ENCODE measurements at places on chromosomes 2 and 18.

GRCh38 chr2:239720361-239721360 lies 304.5 kb downstream of the NDUFA10 start:
- no peak for DNase-seq

DNA sequence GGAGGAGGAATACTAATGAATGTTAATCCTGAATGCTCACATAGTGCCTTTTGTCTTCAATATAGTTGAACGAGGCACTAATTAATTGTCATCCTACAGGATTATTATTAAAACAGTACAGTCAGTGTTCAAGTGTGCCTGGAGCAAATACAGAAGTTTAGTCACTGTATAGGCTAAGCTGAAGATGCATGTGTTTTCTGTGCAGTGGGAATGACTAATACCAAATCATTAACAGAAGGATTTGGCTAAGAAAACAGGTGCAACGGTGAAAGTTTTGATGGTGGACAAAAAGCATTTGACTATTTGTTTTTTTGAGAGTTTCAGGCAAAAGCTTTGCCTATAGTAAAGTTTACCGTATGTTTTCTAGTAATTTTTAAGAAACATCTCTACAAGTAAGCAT lies 62.8 kb downstream of the DCC start:
- no peak for DNase-seq

DNA sequence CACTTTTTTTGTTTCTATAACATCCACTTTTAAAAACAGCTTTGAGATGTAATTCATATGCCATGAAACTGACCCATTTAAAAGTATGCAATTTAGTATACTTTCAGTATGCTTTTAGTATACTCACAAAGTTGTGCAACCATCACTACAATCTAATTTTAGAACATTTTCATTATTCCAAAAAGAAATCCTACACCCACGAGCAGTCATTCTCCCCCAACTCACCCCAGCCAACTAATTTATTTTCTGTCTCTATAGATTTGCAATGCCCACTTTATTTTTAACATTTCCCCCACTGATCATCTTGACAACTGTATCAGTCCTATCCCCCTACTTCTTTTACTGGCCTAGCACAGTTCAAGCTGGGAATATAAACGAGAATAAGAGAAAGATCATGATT lies 39.1 kb downstream of the FAM98A start:
- no peak for DNase-seq

DNA sequence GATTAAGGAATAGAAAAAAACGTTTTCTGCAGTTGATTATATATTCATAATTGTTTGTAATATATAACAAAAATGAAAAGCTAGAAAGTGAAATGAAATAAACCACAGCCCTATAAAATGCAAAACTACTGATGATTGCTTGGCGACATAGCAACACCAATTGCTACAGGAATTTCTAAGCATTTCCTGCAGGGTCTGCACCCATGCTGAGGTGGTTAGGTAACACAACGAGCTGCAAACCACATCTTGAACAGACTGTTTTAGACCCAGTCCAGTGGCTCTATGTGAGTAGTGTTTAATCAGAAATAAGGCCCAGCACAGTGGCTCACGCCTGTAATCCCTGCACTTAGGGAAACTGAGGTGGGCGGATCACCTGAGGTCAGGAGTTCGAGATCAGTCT lies 17.2 kb upstream of the UGT1A9 start:
- no peak for DNase-seq

GRCh38 chr18:36386150-36386920 lies 88.8 kb downstream of the FHOD3 start:
- no peak for DNase-seq

DNA sequence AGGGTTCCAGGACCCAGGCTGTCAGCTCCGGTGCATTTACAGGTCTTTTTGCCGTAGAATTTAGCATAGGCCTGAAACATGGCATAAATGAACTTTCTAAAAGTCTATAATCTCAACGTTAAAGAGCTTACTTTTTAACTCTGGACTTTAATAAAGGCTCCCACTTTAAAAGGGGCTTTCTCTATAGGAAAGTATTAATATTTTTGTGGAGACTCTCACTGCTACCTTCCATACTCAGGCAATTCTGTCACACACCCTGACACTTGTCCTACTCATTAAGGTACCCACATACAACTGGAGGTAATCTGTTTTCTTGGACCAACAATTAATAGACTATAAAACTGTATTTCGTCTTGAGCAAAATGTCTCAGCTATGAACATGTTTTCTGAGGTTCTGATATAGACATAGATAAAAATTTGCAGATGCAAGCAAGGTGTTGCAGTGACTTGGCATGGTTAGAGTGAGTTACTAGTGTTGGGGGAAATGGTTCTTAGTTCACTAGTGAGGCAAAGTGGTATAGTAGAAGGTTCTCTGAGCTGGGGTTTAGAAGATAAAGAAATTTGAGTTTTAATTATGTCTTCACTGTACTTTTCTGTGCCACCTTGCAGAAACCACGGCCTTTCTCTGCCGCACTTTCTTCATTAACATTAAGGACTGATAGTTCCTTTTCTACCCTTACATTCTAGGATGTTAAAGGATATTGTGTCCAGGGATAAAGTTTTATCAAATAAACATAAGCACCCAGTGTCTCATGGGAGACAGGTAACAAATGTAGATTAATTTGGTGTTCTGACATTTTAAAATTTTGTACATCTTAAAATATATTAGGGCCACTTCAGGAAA lies 10.8 kb upstream of the NR4A2 start:
- DNase-seq, result no peak

DNA sequence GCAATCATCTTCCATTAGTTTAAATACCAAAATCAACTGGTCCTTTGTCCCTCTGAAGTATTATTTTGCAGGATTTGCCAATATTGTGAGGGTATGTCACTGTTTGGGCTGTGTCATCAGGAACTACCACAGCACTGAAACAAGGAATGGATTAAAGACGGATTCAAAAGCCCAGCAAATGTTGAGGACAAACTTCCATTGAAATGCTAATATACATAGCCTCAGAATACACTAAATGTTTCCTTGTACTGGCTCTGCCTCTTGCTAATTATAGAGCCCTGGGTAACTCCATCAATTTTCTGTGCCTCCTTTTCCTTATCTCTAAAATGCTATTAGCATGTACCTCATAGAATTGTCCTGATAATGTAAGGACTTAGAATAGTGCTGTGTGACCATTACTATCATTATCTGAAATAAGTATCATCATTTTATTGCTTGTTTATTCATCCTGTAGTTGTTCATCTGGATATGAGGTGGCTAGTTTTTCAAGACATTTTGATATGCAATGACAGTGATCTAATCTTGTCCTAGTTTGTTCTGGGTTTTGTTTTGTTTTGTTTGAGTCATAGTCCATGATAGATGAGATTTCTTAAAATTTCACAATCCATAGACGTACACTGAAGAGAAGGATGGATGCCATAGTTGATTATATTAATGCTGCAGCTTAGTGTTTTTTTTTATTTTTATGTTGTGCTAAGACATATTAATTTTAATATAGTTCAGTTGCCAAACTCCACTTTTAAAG lies 333.4 kb upstream of the KCNH7 start:
- DNase-seq, result peak; percentile 72

DNA sequence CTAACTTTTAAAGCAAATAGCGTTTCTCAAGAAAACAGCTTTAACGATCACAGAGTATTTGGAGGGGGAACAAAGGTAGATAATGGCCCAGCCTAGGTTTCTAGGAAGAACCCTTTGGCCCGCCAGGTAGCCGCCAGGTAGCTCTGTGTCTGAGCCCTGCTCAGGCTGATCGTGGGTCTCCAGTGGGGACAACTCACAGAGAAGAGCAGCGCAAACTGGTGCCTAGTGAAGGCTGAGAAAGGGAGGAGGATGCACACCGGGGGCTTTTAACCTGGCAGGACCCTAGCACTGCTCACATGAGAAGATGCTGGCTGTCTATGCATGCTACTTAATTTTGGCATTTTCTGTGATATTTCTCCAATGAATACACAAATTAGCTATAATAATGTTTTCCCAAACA lies 5.8 kb downstream of the NGEF start:
- no peak for DNase-seq

Measured in iris pigment epithelial cell (primary cell).